H7 (cell line): ENCODE measurements at places on chromosomes 12 and 14.

DNA sequence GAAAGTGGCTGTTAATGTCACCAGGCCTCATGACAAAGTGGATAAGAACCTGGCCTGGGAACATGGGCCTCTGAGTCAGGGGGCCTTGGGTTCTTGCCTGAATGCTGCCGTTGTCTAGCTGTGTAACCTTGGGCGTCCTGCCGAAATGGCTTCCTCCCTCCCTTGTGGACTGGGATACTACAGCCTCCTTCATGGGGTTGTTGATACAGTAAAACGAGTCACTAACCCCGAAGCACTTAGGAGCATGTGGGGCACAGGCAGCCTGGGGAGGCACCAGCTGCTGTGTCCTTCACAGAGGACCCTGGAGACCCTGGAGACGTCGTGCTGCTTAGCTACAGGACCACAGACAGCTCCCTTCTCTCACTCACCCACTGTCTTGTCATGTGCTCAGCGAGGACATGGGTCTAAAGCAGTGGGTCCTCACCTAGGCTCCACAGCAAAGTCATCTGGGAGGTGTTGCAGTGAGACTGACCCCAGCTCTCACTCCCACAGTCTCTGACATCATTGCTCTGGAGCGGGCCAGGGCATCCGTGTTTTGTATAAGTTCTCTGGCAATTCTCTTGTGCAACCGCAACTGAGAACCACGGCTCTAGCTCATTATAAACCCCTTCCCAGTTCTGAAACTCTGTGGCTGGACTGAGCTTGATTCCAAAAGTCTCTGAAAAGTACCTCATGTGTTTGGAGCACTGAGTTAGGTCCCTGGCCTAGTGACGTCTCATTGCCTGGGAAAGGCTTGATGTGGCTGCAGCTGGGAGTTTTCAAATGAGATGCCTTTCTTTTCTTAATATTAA lies 42.1 kb downstream of the SERPINA3 start:
- DNase-seq = no peak

- DNase-seq = no peak
Observed at GRCh38 chr14:103708750-103709187, 6.5 kb downstream of the XRCC3 start.

- DNase-seq = no peak
Observed at GRCh38 chr14:99123208-99123870, 148.7 kb downstream of the BCL11B start.

GRCh38 chr12:128798571-128799341 lies 25.0 kb downstream of the SLC15A4 start:
- DNase-seq = no peak

DNA sequence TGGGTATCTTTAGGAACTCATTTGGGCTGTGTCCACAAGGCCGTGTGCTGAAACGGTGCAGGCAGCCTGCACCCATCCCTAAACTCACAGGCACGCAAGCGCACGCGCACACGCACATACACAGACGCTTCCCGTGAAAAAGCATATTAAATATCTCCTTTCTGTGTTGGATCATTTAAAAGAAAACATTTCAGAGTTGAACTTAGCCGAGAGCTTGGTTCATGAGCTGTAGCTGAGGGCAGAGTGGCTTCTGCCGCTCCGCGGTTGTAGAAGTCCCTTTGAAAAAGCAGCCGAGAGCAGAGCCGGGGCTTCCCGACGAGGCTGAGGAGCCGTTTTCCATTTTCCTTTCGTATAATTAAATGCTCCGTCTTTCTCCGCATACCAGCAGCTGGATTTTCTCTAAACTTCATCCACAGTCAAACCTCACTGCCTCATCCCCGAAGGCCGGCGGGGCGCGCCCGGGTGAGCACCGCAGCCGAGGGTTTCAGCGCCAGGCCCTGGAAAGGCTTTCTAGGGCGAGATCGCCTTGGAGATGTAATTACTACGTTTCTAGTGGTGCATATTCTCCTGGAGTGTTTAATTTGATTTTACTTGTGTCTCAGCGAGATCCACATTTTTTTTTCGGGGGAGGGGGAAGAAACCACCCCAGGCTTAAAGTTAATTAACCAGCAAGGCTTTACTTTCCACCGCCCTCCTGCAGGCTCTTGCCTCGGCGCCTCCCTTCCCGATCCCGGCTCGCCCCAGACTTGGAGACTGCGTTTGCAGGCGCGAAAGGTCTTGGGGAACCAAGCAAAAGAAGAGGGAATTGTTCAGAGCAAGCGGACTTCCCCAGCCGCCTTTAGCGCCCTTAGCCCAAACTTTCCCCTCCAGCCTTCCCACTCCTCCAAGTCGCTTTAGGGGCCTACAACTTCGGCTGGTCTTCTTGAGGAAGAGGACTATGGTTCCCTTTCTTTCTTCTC lies 3.0 kb upstream of the HOXC13 start:
- DNase-seq = peak; percentile 56

DNA sequence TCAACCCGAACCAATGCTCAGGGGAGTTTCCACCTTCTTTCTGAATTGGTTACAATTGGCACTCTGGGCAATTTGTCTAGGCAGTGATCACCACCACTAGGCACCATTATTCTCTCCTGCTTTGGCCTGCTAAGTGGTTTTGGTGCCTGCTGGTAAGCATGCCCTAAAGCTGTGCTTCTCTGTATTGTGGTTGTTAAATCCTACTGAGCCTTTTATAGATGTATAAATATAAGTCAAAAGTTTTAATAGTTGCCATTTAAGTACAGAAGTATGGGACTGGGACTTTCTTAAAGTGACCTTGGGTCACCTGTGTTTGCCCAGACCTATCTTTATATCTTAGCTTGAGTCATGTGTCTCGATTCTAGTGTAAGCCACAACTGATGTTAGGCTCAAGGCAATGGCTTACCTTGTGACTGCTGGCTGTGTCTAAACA lies 475.9 kb downstream of the SLC16A7 start:
- no peak for DNase-seq

GRCh38 chr14:45242706-45243105 lies 10.3 kb downstream of the MIS18BP1 start:
- no peak for DNase-seq

GRCh38 chr12:129984106-129984505 lies 80.3 kb upstream of the TMEM132D start:
- DNase-seq = no peak

DNA sequence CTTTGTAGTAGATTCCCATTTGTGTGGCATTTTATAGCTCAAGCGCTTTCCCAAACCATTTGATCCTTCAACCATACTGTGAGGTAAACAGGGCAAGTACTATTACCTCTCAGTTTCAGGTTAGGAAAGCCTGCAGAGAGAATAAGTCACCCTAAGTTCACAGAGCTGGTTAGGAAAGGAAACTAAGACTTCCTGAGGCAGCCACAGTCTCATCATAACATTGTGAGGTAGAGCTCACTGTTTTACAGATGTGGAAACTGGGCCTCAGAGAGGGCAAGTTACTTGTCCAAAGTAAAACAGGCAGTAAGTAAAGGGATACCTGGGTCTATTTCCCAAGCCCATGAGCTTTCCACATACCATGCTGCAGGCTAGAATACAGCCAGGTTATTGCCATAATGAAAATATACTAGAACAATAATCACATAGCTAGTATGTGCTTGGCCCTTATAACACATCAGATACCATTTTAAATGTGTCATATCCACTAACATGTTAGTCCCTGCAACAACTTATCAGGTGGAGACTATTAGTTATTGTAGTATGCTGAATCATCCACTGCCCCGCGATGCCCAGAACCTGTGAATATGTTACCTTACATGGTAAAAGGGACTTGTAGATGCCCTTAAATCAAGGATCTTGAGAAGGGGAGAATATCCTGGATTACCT lies 150.9 kb upstream of the GRIP1 start:
- no peak for DNase-seq

- DNase-seq = no peak
Observed at GRCh38 chr12:108019862-108020261, 109.2 kb upstream of the WSCD2 start.

DNA sequence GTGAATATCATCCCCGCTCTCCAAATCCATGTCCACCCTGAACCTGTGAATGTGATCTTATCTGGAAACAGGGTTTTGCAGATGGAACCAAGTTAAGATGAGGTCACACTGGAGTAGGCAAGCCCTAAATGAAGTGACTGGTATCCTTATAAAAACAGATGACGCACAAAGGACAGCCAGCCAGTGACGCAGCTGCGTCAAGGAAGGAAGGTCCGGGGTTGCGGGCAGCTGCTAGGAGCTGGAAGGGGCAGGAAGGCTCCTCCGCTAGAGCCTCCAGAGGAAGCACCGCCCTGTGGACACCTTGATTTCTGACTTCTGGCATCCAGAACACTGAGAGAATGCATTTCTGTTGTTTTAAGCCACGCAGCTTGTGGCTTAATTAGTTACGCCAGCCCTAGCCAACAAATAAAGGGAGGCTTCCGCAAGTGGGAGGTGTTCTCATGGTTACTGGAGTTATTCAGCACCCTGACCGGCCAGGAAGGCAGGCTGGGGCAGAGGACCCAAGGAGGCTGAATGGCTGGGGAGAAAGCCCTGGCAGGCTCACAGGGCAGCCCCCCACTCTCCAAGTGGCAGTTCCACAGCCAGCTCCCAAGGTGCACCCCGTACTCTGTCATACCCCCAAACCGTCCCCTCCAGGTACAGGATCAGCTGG lies 127.6 kb upstream of the NCOR2 start:
- DNase-seq = no peak

DNA sequence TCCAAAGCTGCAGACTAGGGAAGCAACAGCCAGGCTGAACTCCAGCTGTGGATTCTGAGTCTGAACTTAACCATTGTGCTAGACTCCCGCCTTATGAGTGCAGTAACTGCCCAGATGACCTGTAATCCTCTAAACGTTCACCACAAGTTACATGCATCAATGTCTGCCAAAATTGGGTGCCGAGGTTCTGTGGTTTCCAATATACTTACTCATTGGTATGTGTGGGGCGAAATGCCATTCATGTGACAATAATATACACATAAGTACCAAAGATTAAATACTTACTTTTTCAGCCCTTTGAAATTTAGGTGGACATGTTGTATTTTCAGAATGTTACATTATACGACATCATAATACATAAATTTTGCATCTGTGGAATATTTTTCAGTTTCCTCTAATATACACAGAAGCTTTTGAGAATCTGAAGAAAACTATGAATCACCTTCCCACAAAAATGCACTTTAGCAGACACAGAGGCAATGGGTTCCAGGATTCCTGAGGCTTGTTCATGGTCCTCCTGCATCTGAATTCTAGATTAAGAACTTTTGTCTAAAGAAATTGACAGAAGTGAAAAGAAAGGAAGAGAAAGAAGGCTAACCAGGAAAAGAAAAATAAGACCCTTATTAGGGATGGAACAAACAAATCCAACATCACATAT lies 31.7 kb downstream of the GRIP1 start:
- DNase-seq = no peak

DNA sequence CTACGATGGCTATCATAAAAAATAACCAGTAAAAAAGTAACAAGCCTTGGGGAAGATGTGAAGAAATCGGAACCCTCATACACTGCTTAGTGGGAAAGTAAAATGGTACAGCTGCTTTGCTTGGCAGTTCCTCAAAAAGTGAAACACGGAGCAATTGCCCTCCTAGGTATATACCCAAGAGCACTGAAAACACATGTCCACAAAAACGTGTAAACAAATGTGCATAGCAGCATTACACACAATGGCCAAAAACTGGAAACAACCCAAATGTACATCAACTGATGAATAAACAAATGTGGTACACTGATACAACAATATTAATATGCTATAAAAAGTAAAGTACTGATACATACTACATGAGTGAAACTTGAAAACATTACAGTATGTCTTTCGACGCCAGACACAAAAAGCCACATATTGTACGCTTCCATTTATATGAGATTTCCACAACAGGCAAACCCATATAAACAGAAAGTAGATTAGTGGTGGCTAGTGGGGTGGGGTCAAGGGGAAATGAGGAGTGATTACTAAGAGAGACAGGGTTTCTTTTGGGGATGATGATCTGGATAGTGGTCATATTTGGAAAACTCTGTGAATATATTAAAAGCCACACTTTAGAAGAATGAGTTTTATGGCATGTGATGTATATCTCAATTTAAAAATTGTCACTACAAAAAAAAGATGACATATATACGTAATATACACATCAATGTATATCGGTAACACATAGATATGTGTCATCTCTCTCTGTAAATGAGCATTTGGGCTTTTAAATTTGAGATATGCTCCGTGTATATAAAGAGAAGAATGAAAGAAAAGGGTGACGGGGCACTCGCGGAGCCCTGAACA lies 996 bp downstream of the SLC41A2 start:
- DNase-seq = no peak

DNA sequence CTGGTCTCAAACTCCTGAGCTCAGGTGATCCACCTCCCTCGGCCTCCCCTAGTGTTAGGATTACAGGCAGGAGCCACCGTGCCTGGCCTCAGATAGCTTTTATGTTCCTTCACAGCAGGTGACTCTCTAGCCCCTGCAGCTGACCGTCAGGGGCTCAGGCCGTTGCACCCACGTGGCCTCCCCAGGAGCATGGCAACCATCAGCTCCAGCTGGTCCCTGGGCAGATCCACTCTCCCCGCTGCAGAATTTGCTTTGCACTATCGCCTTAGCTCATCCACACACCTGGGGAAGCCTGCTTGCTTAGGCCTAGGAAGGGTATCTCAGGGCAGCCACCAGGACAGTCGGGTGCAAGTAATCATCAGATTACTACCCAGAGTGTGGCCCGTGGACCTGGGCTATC lies 62.6 kb downstream of the TSPAN9 start:
- DNase-seq = no peak

DNA sequence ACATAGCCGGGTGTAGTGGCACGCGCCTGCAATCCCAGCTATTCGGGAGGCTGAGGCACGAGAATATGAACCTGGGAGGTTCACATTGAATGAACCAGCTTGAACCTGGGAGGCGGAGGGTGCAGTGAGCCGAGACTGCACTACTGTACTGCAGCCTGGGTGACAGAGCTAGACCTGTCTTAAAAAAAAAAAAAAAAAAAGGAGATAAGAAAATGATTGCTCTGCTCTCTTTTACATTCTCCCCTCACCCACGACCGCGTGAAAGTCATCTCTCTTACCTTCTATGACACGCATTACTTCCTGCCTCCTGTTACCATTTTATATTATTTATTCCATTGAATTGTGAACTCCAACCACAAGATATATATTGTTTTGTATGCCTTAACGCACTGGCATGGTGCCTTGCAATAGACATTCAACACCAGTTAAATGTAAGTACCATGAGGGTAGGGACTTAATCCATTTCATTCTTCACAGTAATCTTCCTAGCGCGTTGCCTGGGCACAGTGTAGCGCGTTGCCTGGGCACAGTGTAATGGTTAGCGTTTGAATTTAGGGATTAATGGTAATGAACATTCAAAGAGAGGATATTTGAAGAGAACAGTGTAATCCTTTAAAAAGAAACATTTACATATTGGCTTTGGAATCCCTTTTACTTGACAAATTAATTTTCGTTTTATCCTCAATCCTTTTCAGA lies 2.7 kb downstream of the RAP1B start:
- no peak for DNase-seq

- DNase-seq = no peak
Observed at GRCh38 chr12:106893451-106893850, 62.3 kb upstream of the TMEM263 start.
